ENCODE measurements at places on chromosomes 2 and 18.

GRCh38 chr2:15806801-15807417, 133.4 kb upstream of the MYCN start:
- no peak for DNase-seq

- DNase-seq, result no peak
Measured at GRCh38 chr2:187461294-187462261, 13.5 kb upstream of the CALCRL start.

DNA sequence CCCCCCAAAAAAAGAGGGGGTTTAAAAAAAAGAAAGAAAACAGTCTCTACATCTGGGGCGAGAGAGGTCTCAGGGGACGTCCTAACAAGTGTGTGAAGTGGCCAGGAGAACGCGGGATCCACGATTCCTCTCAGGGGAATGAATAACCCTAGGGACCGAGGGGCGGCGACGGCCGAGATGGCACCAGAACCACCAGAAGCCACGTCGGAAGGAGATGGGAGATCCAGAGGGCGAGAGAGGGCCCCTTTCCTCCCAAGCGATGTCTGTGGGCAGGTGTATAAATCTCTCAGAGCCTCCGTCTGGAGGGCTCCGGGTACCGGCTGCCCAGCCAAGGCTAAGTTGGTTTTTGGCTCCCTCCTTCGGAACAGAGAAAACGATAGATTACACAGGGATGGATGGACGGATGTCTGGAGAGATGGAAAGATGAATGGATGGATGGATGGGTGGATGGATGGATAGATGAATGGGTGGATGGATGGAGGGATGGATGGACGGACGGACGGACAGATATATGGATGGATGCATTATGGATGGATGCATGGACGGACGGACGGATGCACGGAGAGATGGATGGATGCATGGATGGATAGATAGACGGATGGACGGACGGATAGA, 1.7 kb downstream of the EPHA4 start:
- DNase-seq, result no peak

DNA sequence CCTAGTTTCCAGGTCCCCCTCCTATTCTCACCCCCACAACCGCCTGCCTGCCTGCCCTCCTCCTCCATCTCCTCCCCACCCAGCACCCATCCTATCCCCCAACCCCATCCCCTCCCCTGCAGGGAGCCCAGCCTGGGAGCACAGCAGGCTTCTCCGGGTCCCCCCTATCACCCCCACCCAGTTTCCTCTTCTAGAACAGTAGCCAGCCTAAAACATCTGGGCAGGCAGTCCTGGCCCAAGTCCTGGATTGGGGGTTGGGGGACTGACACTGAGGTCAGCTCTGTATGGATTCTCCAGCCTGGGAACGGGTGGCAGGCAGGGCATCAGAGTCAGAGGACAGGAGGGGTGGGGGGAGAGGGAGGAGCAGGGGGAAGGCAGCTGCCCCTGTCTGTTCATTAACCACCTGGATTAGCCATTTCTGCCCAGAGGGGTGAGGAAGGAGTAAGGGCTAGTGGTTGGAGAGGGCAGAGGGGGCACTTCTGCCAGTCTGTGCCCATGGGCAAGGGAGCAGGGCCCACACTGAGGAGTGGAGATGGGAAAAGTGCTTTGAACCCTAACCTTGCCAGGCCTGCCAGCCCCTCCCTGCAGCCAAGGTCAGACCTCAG, 60.0 kb downstream of the TNS1 start:
- DNase-seq, result no peak

- DNase-seq, result no peak
Measured at GRCh38 chr2:189163889-189164288, 15.7 kb downstream of the COL5A2 start.

GRCh38 chr18:27278131-27278530, 93.0 kb upstream of the CHST9 start:
- no peak for DNase-seq

DNA sequence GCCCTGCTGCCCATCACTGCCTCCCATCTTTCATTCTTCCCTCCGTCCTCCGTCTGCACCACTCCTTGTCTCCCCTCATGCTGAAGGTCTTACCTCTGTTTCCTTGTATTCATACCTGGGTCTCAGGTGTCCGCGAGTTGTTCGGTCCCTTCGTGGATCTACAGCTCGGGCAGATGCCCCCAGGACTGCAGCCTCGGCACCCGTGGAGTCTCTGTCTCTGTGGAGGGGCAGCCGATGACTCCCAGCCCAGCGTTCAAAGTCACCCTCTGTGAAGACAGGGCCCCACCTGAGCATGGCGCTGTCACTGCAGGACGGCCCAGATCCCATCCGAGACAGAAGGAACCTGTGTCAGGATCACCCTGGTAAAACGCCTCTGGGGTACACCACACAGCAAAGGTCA, 480.0 kb upstream of the SALL3 start:
- no peak for DNase-seq

- DNase-seq, result no peak
Measured at GRCh38 chr18:51437280-51438271, 240.1 kb upstream of the MEX3C start.

- no peak for DNase-seq
Measured at GRCh38 chr2:86518481-86518880, 44.8 kb downstream of the CHMP3 start.

- no peak for DNase-seq
Measured at GRCh38 chr2:238127165-238128060, 11.1 kb upstream of the KLHL30 start.

DNA sequence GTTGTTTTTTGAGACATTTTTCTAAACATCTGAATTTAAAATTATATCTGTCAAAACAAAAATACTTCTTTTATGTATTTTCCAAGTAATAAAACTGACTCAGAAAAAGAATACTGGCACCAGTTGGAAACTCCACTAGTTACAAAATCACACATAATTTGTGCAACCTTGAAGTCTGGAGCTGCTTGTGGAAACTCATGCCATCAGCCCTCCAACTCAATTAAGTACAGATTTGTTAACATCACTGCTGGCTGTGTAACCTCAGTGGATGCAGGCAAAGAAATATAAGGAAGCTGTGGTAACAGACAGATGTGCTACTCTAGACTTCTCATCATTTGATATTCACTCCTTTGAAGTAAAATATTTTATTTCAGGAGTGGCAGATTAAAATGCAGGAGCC, 30.0 kb upstream of the RAPH1 start:
- DNase-seq, result no peak

DNA sequence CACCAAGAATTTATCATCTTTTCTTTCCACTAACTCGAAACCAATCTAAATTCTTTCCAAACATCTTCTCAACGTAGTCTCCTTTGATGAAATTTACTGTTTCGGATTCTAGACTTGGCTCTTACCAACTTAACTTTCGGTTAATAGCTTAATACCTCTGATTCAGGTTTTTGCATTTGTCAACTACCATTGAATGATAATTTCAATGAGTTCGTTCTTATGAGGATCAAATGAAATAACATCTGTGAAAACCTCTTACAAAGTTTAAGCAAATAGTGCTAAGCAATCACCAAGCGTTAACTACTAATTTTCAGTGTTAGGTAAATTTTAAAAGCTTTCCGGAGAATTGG, 593 bp upstream of the NRBP1 start:
- no peak for DNase-seq

- DNase-seq, result peak; percentile 76
Measured at GRCh38 chr2:172253190-172254052, 150.7 kb upstream of the DLX2 start.

GRCh38 chr2:232456296-232457120, 555 bp downstream of the ALPI start:
- DNase-seq, result no peak

DNA sequence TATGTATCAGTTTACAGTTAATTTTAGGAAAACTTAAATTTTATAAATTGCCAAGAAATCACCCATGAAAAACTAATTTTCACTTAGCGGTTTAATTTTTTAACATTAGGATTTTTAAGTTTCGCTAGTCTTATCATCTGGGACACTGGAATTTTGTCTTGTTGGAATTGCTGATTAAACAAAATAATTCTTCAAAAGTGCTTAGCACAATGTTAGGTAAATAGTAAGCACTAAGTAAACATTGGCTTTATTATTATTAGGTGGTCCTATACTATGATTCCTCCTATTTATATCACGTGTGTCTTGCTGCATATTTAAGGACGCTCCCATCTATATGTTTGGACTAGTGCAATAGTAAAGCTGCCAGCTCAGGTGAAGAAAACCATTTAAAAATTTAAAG, 54.6 kb upstream of the MAP4K3 start:
- no peak for DNase-seq

GRCh38 chr2:225100856-225101294, 58.6 kb upstream of the DOCK10 start:
- DNase-seq, result no peak

- no peak for DNase-seq
Measured at GRCh38 chr2:169361706-169362117, 622 bp downstream of the LRP2 start.

GRCh38 chr2:62743506-62743905, 38.0 kb downstream of the EHBP1 start:
- no peak for DNase-seq

DNA sequence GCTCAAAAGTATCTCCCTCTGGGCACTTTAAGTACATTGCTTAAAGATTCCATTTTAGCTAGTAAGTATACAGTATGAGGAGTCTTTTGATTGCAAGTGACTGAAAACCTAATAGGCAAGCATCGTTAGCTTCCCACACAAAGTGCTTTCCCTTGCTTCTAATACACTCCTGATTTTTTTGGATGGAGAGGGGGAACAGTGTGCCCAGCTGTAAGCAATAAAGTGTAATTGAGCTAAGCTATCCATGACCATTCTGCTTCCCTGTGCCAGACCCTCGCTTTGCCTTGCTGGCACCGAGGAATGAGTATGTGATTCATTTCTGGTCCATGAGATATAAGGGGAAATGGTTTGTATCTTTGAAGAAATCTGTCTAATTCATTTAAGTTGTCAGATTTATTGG, 3.8 kb upstream of the ZNF24 start:
- no peak for DNase-seq

DNA sequence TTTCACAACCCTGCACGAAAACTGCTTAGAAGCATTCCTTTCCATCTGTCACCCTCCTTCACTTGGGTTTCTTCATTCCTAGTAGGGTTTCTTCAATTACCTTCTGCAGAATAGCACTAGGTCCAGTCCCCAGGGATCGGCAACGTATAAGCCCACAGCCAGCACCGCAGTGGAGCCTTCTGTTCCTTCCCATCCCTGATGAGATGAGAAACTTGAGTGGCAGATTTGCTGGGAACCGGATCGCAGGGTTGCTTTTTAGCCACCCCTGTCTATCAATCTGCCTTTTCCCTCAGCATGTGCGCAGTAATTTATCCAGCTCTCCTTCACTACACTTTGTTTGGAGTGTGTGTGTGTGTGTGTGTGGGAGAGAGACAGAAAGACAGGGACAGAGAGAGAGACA, 94.2 kb downstream of the CD8B2 start:
- no peak for DNase-seq

- DNase-seq, result no peak
Measured at GRCh38 chr2:10477443-10478297, 29.5 kb upstream of the ODC1 start.

DNA sequence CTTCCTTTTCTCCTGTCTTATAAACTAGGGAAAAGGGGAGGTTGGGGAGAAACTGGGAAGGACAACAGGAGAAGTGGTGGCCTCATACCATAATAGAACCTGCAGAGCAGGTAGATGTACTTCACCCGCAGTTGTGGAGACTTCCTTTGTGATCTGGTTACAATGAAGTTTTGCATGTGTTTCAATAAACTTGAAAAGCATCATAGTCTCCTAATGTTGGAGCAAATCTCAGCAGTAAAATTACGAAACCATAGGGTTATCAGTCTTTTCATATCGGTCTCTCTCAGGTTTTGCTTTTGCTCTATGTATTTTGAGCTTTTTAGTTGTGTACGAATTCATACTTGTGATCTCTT, 30.5 kb downstream of the ANO7 start:
- no peak for DNase-seq

DNA sequence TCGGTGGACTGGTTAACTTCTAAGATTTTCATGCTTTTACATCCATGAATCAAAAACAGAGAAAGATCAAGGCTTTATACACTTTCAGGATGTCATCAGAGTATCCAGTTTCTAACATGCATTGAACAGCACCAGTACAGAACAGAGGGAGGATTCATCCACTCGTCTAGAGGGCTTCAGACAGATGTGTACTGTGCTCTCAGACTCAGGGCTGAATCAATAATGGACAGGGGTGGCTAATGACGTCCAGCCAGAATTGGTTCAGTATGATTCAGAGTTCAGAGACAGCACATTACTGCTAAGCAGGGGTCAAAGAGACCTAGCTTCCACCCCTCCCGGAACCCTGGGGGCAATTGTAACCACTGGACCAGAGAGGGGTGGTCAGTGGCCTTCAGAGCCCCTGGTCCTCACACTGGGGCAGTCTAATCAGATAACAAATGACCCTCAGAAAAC, 37.3 kb downstream of the RNU4ATAC start:
- no peak for DNase-seq

GRCh38 chr2:174485788-174486562, 854 bp downstream of the GPR155 start:
- no peak for DNase-seq

- peak; percentile 31 for DNase-seq
Measured at GRCh38 chr2:215435280-215435869, 493 bp downstream of the FN1 start.

DNA sequence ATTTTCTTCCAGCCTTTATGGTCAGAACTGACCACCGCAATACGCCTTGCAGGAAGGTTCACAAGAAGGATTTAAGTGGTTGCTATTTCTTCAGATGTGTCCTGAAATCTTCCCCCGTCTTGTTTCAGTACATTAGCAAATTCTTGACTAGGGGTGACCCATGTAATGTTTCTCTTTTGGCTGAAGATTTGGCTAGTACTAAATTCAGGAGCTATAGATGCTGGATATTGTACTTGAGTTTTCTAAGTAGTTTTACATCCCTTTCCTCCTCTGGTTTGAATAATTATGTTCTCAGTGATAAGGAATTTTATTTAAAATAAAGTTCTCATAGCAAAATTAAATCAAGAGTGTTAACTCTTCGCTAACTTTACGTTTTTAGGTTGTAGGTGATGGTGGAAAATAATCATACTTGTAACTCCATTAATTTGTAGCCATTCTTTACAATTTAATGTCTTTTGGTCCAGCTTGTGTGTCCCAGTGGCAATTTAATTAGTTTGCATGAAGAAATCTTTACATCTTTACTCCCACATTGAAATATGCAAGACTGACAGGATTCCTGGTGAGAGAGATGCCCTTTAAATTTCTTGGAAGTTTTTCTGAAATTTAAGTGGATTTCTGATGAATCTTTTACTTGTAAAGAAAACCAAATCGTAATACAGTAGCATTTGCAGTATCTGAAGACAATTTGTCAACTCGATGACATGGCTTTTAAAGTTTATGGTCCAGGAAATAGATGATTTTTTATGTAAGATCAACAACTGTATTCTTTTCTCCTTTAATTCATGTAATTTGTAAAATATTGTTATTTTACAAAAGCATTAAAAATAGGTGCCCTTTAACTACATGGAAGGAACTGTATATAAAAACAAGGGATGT, 2.8 kb downstream of the PHLPP1 start:
- DNase-seq, result no peak

DNA sequence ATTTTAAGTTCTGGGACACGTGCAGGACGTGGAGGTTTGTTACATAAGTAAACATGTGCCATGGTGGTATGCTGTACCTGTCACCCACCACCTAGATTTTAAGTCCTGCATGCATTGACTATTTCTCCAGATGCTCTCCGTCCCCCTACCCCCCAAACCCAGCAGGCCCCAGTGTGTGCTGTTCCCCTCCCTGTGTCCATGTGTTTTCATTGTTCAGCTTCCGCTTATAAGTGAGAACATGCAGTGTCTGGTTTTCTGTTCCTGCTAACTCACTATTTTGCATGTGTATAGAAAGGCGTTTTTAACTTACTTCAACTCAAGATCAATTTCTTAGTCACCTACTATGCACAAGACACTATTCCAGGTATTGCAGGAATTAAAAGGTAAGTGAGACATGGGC, 128.0 kb downstream of the PLCL1 start:
- no peak for DNase-seq

- DNase-seq, result no peak
Measured at GRCh38 chr2:86298411-86299390, 38.7 kb downstream of the REEP1 start.
